ENCODE measurements at places on chromosomes 1 and 21.

DNA sequence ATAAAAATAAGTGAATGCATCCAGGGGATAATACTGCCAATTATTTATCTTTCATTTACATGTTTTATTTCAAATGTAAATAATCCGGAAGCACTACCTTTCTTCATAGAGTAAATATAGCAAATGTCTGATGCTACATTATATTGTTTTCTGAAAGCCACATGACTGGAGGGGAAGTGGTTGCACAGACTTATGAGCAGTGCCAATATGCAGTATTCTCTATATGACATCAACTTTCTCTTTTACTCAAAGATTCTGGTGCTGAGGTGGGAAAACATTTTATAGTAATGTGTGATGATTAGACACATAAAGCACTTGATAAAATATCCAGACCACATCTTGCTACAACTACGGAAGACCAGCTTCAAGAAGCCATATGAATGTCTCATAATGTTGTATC lies 314.7 kb downstream of the NEGR1 start:
- DNase-seq, result no peak

GRCh38 chr1:192795916-192796618 lies 12.8 kb upstream of the RGS2 start:
- no peak for DNase-seq

GRCh38 chr1:223815020-223815853 lies 30.5 kb downstream of the TP53BP2 start:
- no peak for DNase-seq

- no peak for DNase-seq
Measured at GRCh38 chr1:156021093-156021428, 310 bp upstream of the SSR2 start.

- no peak for DNase-seq
Measured at GRCh38 chr1:91806769-91807700, 78.9 kb downstream of the TGFBR3 start.

- no peak for DNase-seq
Measured at GRCh38 chr1:53465023-53465957, 6.1 kb downstream of the DMRTB1 start.

GRCh38 chr1:41743366-41743765 lies 175.4 kb downstream of the HIVEP3 start:
- no peak for DNase-seq

GRCh38 chr21:42051788-42052187 lies 19.3 kb upstream of the UMODL1 start:
- DNase-seq, result no peak

GRCh38 chr1:99964806-99965205 lies 5.0 kb upstream of the SLC35A3 start:
- no peak for DNase-seq

- DNase-seq, result no peak
Measured at GRCh38 chr1:21700094-21700493, 30.9 kb upstream of the RAP1GAP start.

Measured in ACHN (cell line).